ENCODE measurements at places on chromosomes 11 and 22. TPM values are rescaled to one million over a fixed set of nuclear protein-coding genes. Genes with fewer than 3 reads are reported as not detected.
A peak's percentile ranks its signal among the peaks of the same experiment; 100 is the strongest.

Gene TMEM25
- total RNA-seq = 10.6 TPM

Gene LYVE1
- total RNA-seq = 77.2 TPM

Gene TEX54
- total RNA-seq = not detected

Gene HSPB2
- 42.4 TPM for total RNA-seq

Gene LMO1
- 2.3 TPM for total RNA-seq

Gene DUSP8
- total RNA-seq = 7.7 TPM

Gene ELFN2
- 0.19 TPM for total RNA-seq

Gene SAMM50
- 78.0 TPM for total RNA-seq

Gene CELF1
- 97.4 TPM for total RNA-seq

Gene OR52I1
- total RNA-seq = not detected

DNA sequence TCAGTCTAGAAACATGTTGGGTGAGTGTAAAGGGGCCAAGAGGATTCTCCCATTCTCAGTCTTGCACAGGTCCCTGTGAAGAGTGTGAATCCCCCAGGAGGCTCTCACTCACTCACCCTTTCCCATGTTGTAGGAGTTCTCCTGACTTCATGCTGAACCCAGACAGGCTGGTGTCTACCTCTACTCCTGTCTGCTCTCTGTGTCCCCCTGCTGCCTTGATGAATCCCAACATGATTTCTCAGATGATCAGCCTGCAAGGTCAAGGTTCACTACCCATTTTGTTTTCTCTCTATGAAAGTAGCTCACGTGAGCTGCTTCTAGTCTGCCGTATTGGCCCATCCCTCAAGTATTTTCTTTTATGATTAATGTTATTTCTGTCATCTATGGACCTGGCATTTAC, 500.6 kb downstream of the ETS1 start:
- no peak for DNase-seq

GRCh38 chr11:130706572-130706971, 209.7 kb downstream of the SNX19 start:
- DNase-seq = no peak

GRCh38 chr11:59429924-59430516, 3.8 kb upstream of the OR5A2 start:
- no peak for DNase-seq

DNA sequence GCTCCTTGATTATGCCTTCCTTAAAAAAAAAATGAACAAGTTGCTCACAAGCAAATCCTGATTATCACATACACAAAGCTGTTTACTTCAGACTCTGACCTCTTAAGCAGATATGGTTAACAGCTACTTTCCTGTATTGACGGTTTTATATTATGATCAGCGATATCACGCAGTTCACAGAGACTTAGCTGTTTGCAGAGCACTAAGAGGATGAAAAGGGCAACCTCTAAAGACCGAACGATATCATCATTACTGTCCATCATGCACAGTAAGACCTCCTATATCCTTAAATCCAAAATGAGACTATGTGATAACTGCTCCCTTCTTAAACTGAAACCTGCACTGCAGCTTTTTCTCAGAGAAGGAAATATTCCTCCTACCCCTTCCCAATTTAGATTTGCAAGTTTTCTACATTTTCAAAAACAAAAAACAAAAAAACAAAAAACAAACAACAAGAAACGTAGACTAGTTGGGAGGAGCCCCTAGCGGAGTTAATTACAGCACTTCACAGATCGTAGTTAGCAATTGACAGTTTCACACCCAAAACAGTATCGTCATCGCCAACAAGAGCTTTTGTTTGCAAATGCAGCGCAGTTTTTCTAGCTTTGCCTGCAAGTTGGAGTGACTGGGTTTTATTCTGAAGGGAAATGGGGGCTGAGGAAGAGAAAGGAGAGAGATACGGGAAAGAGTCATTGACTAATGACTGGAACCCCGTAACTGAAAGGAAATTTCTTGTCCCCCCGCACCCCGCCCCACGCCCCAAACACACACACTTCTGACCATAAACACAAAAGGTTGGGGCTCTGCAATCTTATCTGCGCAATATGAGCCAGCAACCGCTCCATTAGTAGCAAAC, 1.2 kb downstream of the DDX6 start:
- no peak for DNase-seq

- DNase-seq = no peak
Measured at GRCh38 chr11:12478743-12479142, 101.4 kb downstream of the PARVA start.

DNA sequence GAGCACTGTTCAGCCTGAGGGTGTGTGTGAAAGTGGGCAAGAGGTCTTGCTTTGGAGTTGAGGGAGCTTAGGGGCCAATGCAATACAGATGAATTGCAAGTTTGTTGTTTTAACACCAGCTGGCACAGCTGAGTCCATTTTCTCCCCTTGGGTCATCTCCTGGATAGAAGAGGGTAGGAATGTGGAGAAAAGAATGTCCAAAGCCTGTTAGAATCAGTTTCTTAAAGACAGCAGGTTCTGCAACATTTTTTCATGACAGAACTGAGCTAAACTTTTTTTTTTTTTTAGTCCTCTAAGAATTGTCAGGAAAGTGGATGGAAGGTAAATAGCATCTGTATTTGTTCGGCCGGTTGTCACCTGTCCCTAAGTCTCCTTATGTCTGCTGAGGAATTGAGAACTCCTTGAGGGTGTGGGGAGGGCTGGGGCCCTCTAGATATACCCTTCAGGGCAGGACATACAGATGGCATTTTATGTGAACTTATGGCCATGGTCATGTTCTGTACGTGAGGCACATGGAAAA, 211.1 kb upstream of the CADM1 start:
- no peak for DNase-seq

- DNase-seq = no peak
Measured at GRCh38 chr11:16911658-16912057, 102.6 kb downstream of the PLEKHA7 start.

DNA sequence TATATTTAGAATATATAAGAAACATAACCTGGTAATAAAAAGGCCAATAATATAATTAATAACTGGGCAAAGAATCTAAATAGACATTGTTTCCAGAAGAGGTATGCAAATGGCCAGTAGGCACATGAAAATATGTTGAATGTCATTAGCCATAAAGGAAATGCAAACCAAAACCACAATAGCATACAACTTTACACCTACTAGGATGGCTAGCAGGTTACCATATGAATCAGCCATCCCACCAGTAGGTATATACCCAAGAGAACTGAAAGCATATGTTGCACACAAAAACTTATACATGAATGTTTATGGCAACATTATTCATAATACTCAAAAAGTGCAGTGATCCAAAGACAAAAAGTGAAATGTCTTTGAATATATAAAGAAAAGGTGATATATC, 2.7 kb upstream of the OR2D2 start:
- no peak for DNase-seq

GRCh38 chr11:102495161-102496042, 35.1 kb downstream of the MMP7 start:
- DNase-seq = no peak

DNA sequence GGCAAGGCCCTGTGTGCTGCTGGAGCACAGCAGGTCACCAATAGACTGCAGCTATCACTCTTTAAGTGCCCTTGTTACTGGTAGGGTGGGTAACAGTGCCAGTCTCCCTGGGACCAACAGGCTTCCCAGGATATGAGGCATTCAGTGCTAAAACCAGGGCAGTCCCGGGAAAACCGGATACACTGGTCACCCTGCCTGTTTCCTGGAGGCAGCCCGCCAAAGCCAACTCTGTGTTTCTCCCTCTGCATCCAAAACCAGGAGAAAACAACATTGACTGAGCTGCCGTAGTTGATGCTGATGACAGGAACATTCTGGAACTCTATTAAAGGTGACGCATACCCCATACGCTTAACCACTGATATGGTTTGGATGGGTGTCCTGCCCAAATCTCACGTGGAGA, 149.1 kb downstream of the SHANK2 start:
- no peak for DNase-seq

DNA sequence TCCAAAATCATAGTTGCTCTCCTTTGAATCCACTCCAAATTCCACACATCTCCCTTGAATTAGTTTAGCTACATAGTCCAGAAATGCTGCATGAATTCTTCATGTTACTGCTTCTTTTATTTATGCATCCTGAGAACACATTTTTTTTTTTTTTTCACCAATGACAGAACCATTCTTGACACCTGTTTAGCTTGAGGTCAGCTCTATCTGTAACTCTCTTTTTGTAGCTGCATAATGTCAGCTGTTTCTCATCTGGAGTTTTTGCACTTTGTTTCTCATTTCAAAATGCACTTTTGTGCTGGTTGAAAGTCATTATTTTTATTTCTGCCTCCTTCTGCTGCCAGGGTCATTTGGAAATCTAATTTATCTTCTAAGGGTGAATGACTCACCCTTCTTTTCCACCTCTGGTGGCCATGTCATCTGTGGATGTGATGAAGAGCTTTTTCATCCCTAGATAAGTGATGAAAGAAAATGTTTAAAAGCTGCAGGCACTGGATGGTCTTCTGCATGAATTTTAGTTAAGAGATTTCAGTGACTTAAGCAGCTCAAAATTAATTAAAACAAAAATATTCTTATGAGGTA, 93.7 kb downstream of the JRKL start:
- no peak for DNase-seq

- DNase-seq = no peak
Measured at GRCh38 chr11:117911694-117912093, 17.5 kb downstream of the TMPRSS13 start.

DNA sequence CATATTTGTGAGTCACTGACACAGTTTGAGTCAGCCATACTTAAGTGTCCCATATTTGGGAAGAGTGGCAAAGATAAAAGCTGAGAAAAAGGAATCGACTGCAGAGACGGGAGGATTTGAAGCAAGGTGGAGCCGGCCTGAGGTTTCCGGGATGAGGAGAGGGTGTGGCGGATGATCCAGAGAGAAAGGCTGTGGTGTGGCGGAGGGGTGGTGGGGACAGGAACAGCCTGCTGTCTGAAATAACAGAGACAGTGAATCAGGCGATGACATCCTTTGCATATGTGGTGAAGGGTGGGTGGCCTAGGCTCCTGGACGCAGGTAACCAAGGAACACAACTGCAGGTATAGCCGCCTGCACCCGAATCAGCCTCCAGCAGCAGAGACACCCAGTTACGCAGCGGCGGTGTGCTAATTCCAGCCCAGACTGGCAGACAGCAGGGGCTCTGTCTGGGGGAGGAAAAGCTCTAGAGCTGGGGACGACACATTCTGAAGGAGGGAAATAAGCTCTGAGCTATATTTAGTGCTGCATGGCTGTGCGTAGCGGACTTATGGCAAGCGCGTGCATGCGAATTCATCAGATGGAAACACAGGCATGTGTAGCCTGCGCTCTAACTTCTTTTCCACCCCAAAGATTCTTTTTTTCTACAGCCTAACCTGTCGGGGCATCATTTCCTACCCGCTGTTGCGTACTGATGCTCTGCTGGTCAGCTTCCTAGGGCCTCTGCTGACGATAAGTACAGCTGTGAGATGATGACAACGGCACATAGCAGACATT, 62.7 kb upstream of the BARX2 start:
- no peak for DNase-seq

DNA sequence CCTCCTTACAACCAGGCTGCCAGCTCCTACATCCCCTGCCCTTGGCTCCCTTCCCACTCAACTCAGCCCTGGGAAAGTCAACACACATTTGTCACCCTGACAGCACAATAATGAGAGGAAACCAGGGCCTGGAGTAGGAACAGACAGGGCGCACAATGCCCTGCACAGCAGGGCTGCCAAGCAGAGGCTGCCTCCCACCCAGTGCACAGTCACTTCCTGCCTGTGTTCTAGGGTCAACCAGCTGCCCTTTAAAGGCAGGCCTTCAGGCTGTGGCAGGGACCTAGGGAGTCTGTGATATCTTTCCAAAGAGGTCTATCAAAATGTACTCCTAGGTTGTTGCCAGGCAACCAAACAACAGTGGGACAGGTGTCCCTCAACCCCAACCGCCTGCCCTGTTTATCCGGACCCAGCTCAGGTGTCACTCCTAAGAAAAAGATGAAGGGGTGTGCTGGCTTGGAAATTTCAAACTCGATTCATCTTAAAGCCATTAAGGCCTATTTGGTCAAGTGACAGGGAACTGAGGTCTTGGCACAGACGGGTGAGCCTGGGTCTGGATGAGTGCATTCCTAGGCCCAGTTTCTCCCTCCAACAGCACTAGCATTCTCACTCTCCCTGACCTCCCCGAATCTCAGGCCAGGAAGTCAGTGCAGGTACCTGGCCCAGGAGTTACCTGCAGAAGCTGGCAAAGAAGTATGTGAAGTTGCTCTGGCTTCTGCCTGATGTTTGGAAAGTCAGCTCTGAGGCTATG, 110.3 kb upstream of the PITPNB start:
- peak; percentile 68 for DNase-seq

- no peak for DNase-seq
Measured at GRCh38 chr11:61147791-61148620, 13.2 kb downstream of the VPS37C start.

- DNase-seq = no peak
Measured at GRCh38 chr11:97745515-97746050, 1275.2 kb upstream of the CNTN5 start.

- no peak for DNase-seq
Measured at GRCh38 chr11:34075178-34075820, 23.8 kb downstream of the CAPRIN1 start.

- DNase-seq = no peak
Measured at GRCh38 chr11:68160100-68160695, 39.0 kb upstream of the CHKA start.

DNA sequence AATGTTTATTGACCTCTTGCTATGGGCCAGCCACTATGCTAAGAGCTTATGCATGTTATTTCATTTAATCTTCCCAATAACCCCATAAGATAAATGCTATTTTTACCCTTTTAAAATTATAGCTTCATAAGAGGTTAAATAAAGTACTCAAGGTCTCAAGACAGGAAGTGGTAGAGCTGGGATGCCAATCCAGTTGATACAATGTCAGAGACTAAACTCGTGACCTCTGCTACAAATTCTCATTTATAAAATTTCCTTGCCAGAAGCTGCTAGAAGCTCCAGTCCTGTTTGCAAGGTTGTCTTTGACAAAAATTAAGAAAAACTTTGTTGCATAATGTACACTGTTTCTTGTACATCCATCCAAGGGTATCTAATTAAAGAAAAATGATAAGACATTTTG, 265.9 kb upstream of the MPPED2 start:
- no peak for DNase-seq

DNA sequence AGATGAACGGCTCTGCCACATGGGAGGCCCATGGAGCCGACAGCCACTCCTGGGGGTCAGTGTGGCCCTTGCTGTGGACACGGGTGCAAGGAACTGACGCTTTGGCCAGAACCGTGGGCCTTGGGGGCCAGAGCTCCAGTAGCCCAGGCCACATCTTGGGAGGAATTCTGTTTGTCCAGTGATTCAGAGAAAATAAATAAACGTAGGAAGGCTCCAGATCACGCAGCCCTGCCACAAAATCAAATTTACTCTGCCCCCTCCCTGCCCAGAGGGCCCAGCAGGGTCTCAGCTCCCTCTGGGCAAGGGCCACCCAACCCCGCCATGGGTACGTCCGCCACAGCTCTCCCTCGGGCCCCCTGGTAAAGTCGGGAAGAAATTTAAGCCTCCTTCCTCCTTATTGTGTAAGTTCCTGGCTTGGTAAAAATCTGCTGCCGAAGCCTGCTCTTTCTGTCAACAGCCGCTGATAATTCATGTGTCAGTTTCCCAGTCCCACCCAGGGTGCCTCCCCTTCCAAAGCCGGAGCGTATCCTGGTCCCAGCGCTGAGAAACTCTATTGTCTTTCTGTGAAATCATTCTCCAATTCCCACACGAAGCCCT, 6.9 kb upstream of the MUC5AC start:
- DNase-seq = peak; percentile 40

Measured in Right ventricle myocardium superior (tissue), 1 donor.